ENCODE measurements at places on chromosomes 2 and 18.

DNA sequence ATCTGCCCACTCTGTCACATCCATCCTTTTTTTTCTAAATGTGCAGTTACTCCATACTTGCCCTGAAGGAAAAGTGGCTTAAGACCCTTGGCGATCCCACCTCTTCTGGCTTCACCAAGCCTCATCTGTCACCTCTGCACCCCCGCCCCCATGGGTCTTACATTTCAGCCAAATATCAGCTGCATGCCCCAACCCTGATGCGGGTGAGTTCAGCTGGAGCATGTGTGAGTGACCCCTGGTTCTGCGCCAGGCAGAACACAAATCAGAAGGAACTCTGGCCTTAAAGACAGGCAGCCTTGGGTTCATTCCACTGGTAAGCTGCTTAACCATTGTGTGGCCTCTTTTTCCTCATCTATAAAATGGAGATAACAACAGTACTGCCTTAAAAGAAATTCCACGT lies 194.7 kb downstream of the KLHL29 start:
- no peak for DNase-seq

GRCh38 chr2:138500592-138501424 lies 762 bp upstream of the SPOPL start:
- DNase-seq: no peak

- peak; percentile 85 for DNase-seq
These were observed 62.1 kb upstream of the SLC16A14 start for GRCh38 chr2:230130668-230131364.

GRCh38 chr2:136129601-136130000 lies 11.7 kb upstream of the CXCR4 start:
- DNase-seq: no peak

- DNase-seq: no peak
These were observed 684.6 kb upstream of the SOX11 start for GRCh38 chr2:5007596-5007995.

GRCh38 chr2:167832868-167833287 lies 414.5 kb downstream of the STK39 start:
- no peak for DNase-seq

GRCh38 chr2:210616074-210616473 lies 59.7 kb downstream of the CPS1 start:
- peak; percentile 34 for DNase-seq

GRCh38 chr18:14767474-14767873 lies 19.5 kb downstream of the ANKRD30B start:
- DNase-seq: peak; percentile 77

- no peak for DNase-seq
These were observed 165.0 kb downstream of the ANKRD44 start for GRCh38 chr2:197145471-197146056.

- DNase-seq: no peak
These were observed 82.7 kb upstream of the POMC start for GRCh38 chr2:25251071-25251421.

- no peak for DNase-seq
These were observed 68.2 kb downstream of the PIKFYVE start for GRCh38 chr2:208334230-208334629.

DNA sequence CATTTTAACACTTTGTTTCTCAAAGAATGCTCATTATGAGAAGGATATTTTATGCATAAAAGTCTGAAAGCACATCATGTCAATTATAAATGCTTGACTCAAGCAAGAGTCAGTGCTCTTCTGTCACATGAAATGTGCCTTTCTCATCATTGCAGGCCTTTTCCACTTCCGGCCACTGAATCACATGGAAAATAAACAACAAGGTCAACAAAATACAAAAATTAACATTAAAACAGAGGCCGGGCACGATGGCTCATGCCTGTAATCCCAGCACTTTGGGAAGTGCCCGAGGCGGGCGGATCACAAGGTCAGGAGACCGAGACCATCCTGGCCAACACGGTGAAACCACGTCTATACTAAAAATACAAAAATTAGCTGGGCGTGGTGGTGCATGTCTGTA lies 480.6 kb downstream of the SPAG16 start:
- DNase-seq: no peak

DNA sequence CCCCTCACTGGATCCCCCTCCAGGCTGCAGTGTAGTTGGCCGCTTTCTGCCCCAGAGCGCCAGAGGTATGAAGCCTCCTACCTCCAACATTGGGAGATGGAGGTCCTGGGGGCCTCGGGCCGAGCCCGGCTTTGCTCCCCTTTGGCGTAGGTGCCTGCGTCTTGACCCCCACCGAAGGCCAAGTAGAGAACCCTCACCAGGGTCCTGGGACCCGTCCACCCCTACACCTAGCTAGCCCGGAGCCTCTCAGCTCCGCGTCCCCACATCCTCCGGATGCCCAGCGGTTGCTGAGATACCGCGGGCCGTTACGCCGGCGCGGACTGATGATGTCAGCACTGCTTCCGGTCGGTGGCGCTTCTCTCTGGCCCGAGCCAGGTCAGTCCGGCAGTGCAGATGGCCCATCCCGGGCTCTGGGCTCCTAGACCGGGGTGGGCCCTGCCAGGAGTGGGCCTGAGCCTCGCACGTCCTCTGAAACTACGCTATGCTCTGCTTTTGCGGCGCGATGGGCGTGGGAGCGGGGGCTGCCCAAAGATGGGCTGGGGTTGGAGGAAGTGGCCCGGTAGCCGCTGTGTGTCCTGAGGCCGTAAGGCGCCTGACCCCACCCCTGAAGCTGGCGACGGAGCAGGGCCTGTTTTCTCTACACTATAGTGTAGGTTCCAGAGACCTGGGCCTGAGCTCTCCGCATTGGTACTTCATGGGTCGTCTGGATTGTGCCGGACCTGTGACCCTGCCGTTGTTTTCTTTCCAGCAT lies at the start of the genes GLB1L and STK16:
GLB1L (minus strand) TSS at position 297 of the 751 bp plus-strand sequence. CDS start 1,871 bp downstream, outside the sequence.
STK16 (plus strand) TSS at position 332 of the 751 bp plus-strand sequence. CDS start 521 bp downstream, outside the sequence.
- peak; percentile 95 for DNase-seq

DNA sequence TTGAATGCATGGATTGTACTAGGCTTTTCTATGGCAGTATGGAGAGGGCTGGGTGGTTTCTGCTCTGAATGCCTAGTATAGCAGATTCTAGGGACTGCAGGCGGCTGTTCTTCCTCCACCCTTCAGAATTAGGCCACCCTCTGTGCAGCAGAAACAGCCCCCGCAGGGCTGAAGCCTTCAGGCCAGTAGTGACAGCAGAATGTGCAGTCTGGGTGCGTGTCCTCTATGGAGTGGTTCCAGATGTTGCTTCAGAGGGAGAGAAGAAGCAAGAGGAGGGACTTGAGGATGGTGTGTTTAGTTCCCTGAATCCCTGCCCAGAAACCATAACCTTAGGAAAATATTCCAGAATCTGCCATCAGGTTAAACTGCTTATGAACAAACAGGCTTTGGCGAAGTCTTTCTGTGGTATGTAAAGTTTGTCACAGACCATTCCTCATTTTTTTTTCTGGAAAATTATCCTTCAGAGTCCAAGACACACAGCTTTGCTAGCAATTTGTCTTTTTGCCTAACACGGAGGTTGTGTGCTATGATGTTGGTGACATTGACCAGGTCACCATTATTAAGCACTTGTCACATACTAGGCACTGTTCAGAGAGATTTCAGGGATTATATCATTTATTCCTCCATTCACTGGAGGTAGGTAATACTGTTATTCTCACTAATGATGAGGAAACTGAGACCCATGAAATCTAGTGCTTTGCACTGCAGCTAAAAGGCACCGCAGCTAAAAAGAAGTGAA lies 21.1 kb downstream of the CASP10 start:
- peak; percentile 74 for DNase-seq

DNA sequence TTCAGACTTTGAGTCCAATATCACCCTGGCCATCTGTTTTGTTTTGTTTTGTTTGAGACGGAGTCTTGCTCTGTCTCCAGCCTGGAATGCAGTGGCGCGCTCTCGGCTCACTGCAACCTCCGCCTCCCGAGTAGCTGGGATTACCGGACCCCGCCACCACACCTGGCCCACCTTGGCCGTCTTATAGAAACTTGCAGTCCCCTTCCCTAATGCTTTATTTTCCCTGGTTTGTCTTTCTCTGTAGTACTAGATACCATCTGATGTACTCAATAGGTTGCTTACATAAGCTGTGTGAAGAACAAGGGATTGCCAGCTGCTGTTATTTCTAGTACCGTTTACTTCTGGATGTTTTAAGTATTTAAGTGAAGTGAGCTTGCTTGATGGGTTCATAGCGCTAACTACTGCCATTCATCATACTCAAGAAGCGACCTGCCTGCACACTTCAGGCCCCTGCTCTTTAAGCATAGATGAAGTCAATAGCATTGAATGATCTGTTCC lies 1.2 kb downstream of the RPL31 start:
- DNase-seq: no peak

DNA sequence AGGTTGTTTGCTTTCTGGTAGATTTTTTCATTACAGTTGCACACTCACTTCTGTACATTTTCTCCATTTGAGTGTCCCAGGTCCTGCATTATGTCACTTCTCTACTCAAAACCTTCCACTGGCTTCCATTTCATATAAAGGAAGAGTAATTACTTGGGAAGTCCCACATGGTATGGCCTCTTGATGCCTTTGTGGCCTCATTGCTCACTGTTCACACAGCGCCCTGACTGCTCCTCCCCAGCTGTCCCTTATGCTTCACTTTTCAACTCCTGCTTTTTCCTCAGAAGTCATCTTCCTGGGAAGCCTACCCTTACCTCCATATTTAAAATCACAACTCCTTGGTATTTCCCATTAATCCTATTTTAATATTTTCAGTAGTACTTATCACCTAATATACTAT lies 24.7 kb downstream of the GULP1 start:
- DNase-seq: no peak

GRCh38 chr2:143816916-143817315 lies 687.7 kb downstream of the ARHGAP15 start:
- no peak for DNase-seq

GRCh38 chr18:2480536-2480935 lies 90.8 kb downstream of the METTL4 start:
- no peak for DNase-seq

DNA sequence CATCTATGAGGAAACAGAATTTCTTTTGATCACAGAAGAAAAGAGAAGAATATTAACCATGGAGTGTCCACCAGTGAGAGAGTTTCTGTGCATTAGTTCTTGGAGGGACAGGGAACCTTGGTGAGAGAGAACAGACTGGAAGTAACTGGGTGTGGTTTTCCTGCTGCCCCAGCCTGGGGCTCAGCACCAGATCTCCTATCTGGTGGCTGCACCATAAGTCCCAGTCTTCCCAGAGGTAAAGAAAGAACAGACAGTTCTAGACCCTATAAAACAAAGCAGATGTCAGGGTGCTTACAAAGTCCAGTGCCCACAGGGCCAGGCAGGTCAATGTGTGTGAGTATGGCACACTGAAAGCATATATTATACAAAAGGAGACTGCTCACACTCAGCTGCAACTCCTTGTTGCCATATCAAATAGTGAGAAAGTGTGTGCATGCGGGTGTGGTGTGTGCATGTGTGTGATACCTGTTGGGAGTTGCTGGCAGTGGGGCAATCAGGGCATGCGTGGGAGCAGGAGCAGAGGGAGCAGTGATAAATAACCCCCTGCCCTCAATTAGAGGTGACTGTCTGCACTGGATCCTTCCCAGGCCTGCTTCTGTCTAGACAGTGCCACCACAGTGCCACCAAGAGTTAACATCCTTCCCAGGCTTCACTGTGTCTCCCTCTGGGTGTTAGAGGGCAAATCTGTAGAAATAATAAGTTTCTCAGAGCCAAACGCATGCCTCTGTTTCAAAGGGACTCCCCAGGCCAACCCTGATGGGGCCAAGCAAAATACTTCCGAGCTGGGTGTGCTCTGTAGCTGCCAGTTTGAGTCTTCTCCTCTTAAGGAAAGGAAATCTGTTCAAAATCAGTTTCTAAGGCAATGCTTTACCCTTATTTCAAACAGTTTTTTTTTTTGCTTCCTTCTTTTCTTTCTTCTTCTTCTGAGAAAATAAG lies 45.7 kb downstream of the RDH14 start:
- DNase-seq: peak; percentile 60

- DNase-seq: no peak
These were observed 180.9 kb downstream of the KCNE4 start for GRCh38 chr2:223232896-223233295.

GRCh38 chr2:17594533-17595401 lies 54.3 kb downstream of the VSNL1 start:
- no peak for DNase-seq

DNA sequence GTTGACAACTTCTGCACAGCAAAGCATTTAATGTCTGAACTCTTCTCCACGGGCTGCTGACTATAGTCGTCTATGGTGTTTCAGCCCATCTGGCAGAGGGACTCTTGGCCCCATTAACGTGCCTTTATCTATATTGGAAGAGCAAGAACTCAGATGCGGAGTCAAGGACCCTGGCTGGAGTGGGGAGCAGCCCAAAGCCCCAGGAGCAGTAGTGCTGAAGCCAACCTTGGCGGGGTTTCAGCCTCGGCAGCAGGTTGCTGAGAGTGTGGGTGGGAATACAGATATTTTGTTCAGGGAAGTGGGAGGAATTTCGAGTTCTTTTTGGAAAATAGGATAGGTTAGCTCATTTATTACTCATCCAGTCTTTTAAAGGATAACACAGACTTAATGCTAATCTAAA lies 34.2 kb downstream of the TMEM17 start:
- DNase-seq: no peak

DNA sequence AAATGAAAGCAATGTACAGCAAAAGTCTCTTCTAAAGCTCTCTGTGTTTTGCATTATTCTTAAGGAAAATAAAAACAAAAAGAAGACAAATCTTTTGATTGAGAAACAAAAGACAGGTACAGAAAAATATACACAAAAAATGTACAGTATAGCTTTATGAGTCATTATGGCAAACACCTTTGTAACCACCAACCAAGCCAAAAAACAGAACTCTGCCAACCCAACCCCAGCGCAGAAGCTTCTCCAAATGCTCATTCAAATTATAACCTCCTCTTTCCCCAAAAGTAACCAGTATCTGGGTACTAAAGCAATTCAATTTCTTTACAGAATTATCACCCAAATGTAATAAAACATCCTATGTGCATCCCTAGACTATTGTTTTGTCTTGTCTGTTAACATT lies 255.9 kb upstream of the STON1 start:
- no peak for DNase-seq

- DNase-seq: no peak
These were observed 147.6 kb upstream of the COPS8 start for GRCh38 chr2:236938126-236938525.

DNA sequence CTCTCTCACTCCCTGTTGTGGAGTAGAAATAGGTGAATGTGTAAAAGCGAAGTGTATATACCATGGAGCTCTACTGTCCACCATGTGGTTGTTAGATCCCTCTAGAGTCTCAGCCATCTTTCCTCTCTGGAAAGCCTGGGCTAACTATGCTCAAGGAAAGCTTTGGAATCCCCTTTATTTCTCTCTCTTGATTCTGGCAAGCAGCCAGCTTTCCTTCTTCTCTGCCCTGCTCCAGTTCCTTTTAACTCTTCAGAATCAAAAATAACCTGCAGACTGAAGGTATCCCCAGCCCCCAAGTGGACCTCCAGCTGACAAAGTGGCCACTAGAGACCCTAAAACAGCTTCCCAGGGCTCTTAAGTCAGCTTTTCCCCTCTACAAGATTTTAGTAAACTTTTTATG lies 381.9 kb downstream of the PLCL1 start:
- no peak for DNase-seq
